ENCODE measurements at places on chromosomes 3 and 15. TPM values are rescaled to one million over a fixed set of nuclear protein-coding genes. Genes with fewer than 3 reads are reported as not detected.

DNA sequence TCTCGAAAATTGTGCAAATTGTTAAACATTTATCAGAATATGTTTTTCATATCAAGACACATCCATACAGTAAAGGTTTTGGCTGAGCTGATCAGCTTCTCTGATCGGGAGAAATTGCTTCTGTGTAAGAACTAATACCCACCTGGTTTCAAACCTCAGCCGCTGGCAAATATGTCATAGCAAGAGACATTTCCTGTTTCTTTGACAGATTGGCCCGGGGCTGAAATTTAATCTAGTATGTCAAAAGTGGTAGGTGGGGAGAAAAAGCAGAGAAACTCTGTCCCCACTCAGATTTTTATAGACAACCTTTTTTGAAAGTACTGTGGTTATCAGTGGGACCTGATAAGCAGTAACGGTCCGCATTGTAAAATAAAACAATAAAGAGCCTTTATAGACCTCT, 88.8 kb upstream of the SLC24A5 start:
- DNase-seq = no peak

GRCh38 chr3:52820736-52821135, 9.7 kb downstream of the ITIH4 start:
- DNase-seq = no peak

GRCh38 chr3:74463515-74463914, 150.9 kb downstream of the CNTN3 start:
- peak; percentile 17 for DNase-seq

DNA sequence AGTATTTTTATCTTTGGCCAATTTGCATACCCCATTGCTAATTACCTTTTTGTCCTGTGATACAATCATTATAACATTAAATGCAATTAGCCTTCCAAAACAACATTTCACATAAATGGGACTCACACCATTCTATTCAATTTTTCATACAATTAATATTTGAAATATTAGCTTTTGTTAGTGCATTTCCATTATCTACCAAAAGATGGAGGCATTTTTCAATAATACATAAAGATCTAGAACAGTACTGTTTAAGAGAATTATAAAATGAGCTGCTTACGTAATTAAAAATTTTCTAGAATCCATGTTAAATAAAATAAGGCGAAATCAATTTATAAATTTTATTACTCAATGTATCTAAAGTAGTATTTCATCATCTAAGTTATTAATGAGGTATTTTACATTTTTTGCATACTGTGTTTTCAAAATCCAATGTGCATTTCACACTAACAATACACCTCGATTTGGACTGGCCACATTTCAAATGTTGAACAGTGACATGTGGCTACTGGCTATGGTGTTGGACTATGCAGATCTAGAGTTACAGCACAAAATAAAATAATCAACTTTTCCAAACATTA, 74.3 kb downstream of the TJP1 start:
- DNase-seq = no peak

Gene ALDH1A3
- 5.7 TPM for polyA plus RNA-seq
